ENCODE measurements at places on chromosomes 12 and 14. TPM values are rescaled to one million over a fixed set of nuclear protein-coding genes. Genes with fewer than 3 reads are reported as not detected.

Gene PHETA1
- 16.9 TPM for polyA plus RNA-seq

Gene CLEC9A
- polyA plus RNA-seq: not detected

Gene CLEC14A
- 71.8 TPM for polyA plus RNA-seq

Gene L2HGDH
- 1.9 TPM for polyA plus RNA-seq

Gene MUCL1
- polyA plus RNA-seq: not detected

Gene NEDD1
- 5.4 TPM for polyA plus RNA-seq

Gene POTEG
- polyA plus RNA-seq: not detected

Gene SERPINA10
- polyA plus RNA-seq: not detected

Gene RNASE4
- 16.2 TPM for polyA plus RNA-seq

Gene NEUROD4
- polyA plus RNA-seq: not detected

Gene MYH6
- polyA plus RNA-seq: 3,967 TPM

Gene PPP4R4
- polyA plus RNA-seq: 0.22 TPM

Gene KLRC1
- polyA plus RNA-seq: 0.22 TPM

Gene CCDC197
- not detected for polyA plus RNA-seq

Gene CIDEB
- 4.8 TPM for polyA plus RNA-seq

Gene CYP46A1
- polyA plus RNA-seq: 1.5 TPM

Gene GPR84
- polyA plus RNA-seq: 0.45 TPM

Gene SLC25A21
- 0.10 TPM for polyA plus RNA-seq

Gene MGST1
- 84.8 TPM for polyA plus RNA-seq

Gene PTHLH
- 0.59 TPM for polyA plus RNA-seq

Gene NCOR2
- polyA plus RNA-seq: 46.9 TPM

Gene OLR1
- 0.07 TPM for polyA plus RNA-seq

Measured in heart right ventricle (tissue), 16 donors.